ENCODE measurements at places on chromosomes 6 and 20.

- DNase-seq: no peak
These were observed 307.0 kb upstream of the PRDM1 start for GRCh38 chr6:105779110-105779509.

- DNase-seq: no peak
These were observed 37.4 kb upstream of the JAG1 start for GRCh38 chr20:10710991-10711775.

DNA sequence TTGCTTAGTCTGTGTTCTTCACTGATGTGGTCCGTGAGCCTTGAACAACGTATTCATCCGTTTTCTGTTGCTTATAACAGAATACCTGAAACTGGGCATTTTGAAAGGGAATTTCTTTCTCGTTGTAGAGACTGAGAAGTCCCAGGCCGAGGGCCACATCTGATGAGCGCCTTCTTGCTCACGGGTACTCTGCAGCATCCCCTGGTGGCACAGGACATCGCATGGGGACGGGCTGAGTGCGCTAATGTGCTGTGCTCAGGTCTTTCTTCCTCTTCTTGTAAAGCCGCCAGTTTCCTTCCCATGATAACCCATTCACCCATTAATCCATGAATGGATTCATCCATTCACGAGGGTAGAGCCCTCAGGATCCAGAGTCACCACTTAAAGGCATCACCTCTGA, 161.0 kb downstream of the NFATC2 start:
- no peak for DNase-seq

DNA sequence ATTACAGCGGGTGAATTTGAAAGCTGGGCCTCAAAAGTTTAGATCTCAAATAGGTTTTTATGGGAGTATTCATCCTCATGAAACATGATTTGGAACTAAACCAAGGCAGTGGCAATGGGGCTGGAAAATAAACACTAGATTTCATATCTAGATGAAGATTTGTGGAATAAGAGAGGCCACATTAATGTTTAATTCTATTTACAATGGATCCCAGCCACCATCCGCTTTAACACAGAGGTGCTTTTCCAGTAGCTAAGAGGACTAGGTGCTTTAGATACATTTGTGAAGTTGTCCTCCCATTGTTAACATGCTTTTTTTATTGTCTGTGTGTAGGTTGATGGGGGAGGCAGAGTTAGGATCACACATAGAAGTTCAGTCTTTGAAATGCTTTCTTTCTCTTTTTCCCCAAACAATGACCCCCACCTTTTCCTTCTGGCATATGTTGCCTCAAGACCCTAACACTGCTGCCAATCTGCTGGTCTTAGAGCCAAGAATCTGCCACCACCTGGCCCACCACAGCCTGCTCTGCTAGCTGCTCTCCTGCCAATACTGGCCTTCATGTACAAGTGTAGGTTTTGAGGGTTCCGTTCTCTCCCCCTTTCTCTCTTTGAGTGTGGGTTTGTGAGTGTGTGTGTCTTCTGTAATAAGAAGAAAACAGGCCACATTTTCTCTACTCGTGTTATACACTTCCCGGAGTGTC, 27.8 kb upstream of the GFRAL start:
- DNase-seq: no peak

GRCh38 chr6:39361657-39362486, 39.4 kb upstream of the KCNK16 start:
- DNase-seq: no peak

DNA sequence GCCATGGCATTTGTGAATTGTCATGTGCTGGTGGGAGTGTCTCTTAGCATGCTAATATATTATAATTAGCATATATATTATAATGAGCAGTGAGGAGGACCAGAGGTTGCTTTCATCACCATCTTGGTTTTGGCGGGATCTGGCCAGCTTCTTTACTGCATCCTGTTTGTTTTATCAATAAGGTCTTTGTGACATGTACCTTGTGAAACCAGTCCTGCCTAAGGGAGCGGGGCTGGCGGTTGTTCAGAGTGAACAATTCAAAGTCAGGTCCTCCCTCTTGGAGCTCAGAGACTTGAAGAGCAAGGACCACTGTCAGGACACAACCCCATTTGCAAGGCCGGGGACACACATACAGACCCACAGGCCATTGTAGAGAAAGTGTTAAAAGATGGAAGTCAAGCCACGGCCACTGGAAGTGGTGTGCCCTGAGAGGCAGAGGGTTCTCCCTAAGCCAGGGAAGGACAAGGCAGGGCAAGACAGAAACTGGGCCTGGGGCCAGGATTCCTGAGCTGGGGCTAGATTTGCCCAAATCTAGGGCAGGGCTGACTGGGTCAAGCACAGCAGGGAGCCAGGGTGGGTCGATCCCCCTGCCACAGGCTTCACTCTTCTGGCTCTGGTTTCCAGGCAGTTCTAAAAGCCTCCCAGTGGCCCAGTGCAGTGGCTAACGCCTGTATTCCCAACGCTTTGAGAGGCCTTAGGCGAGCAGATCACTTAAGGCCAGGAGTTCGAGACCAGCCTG, 14.2 kb downstream of the SLC52A3 start:
- no peak for DNase-seq

DNA sequence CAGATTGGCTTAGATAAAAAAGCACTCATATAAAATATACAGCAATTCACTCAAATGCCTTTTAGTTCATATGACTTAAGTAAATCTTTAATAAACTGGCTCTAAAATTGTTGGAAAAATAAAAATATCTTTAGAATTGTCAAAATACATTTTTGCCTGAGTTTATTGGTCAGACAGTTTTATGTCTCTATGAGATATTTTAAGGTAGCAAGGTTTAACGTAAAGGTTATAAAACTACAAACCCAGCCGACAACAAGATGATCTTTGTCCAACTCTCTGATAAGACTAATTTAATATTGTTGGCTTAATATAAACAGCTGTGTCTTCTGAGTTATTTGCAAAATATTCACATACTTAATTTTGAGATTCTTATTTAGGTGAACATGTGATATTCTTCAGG, 39.5 kb downstream of the RNASET2 start:
- DNase-seq: no peak

Data from esophagus squamous epithelium (tissue), 5 donors.